ENCODE measurements at places on chromosomes 12 and 14.

- no peak for DNase-seq
These were observed 48.5 kb downstream of the IFNG-AS1 start for GRCh38 chr12:68037616-68038255.

DNA sequence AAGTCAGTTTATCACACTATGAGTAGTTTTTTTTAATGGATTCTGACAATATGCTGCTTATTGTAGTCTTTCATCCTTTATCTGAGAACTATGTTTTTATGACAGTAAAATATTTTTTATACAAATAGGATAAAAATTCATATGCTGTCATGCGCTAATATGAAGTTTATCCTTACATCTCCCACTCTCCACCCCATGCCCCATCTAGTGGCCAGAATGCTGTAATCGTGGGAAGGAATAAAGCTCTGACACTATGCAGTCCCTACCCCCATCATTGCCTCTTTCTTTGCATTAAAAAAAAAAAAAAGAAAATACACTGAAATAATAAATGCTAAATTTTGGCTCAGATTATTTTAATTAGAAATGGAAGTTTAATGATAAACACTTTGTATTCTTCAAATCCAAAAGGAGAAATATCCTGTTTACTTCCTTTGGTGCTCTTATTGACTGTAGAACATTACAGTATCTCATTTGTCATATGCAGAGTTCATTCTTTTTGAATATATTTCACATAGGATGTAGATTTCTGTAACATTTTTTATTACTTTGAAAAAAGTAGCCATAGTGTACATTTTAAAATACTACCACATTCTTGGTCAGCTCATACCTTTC lies 145.9 kb upstream of the SLCO1C1 start:
- DNase-seq = peak; percentile 12

GRCh38 chr12:68237619-68238018 lies 12.0 kb upstream of the IL26 start:
- DNase-seq = no peak

GRCh38 chr12:116962197-116962596 lies 51.4 kb downstream of the FBXW8 start:
- DNase-seq = no peak

DNA sequence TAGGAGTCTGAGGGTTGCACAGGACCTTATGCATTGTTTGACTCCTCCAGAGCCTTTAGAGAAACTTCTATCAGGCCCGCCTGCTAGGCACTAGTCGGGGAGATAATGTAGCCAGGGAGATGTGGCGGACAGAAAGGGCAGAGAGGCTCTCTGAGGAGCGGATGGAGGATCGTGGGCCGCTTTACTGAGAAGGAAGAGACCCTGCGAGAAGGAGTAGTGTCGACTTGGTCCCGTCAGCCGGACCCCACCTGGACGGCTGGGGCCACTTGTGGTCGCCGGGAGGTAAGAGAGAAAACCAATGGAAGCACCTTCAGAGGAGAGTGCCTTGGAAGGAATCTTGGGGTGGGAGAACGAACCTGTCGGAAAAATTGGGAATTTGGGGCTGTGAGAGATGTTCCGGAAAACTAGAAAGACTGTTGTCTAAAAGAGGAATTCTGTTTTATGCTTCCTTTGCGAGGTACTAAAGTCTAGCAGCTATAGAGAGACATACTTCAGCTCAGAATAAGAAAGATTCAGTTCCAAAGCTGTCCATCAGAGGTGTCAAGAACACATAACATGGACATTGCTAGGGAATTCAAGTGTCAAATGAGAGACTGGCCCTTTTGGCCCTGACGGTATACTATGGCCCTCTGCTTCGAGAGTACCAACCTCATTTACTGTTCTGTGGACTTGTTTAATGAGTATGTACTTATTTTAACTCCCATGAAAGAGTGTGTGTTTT lies 660 bp upstream of the MCRS1 start:
- DNase-seq = peak; percentile 26

GRCh38 chr12:41963398-41963797 lies 181.3 kb downstream of the GXYLT1 start:
- DNase-seq = no peak

DNA sequence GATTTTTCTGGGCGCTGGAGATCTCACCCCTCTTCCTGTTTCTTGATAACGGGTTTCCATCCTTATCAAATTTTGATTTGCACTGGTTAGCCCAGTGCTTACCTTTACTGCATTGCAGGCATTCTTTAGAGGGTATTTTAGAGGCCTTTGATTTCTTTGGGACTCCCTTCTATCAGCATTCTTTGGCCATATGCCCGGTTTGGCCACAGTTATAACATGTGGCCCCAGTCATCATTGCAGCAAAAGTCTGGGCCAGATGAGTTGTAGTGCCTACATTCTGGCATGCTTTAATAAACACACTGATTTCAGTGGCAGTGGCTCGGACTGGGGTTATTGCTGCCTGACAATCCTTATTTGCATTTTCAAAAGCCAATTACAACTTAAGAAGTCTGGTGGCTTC lies 82.3 kb downstream of the KCNMB4 start:
- no peak for DNase-seq

- no peak for DNase-seq
These were observed 16.0 kb upstream of the FBLN5 start for GRCh38 chr14:91963465-91963864.

Measured in renal cortical epithelial cell (primary cell).